ENCODE measurements at places on chromosomes 13 and 19.
A peak's percentile ranks its signal among the peaks of the same experiment; 100 is the strongest.

GRCh38 chr19:39599116-39599515 is 3.2 kb upstream of the LGALS13 start:
- DNase-seq, result no peak

- DNase-seq, result peak; percentile 64
These were observed 190.9 kb downstream of the COL4A1 start for GRCh38 chr13:110116072-110116487.

GRCh38 chr13:30666113-30666512 is 48.4 kb downstream of the USPL1 start:
- DNase-seq, result no peak

DNA sequence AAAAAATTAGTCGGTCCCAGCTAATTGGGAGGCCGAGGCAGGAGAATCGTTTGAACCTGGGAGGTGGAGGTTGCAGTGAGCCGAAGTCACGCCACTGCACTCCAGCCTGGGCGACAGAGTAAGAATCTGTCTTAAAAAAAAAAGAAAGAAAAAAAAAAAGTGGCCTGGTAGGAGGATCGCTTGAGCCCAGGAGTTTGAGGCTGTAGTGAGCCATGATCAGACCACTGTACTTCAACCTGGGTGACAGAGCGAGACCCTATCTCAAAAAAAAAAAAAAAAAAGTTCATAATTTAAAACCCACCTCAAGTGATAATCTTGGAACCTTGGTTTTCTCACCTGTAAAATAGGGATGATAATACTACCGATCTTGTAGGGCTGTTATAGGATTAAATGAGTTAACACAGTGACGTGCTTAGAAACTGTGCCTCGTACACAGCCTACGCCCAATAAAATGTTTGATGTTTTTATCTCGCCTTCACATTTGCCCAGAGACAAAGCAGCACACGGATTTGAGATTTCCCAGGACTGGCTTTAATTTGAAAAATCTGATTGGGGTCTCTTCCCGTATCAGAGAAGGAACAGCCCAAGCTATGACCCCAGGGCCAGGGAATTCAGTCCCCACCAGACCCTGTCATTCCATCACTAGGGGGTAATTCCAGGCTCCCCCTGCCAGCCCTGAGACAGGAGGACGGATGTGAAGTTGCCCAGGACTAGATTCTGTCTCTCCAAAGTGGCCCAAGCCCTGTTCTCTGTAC is 3.6 kb downstream of the SERTAD1 start:
- no peak for DNase-seq

- no peak for DNase-seq
These were observed 29.5 kb downstream of the CRTC1 start for GRCh38 chr19:18712981-18713380.

- DNase-seq, result no peak
These were observed 13.7 kb upstream of the MAP3K10 start for GRCh38 chr19:40177286-40178070.

GRCh38 chr13:102402290-102402689 is 442 bp upstream of the FGF14 start:
- DNase-seq, result no peak

DNA sequence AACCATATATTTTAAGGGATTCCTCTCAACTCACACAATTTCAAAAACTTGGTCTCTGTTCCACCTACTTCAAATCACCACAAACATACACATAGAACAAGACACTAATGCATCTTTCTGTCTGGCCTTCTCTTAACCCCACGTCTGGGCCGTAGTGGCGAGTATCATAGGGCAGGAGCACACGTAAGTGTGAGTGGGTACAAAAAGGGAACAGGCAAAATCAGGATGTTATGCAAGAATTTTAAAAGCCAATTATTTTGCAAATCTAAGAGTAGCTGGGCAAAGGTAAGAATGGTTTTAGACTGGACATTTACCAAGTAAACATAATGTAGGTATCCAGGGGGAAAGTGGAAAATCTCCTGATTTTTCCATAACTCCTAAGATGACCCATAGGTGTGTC is 35.1 kb downstream of the MTMR6 start:
- DNase-seq, result no peak

DNA sequence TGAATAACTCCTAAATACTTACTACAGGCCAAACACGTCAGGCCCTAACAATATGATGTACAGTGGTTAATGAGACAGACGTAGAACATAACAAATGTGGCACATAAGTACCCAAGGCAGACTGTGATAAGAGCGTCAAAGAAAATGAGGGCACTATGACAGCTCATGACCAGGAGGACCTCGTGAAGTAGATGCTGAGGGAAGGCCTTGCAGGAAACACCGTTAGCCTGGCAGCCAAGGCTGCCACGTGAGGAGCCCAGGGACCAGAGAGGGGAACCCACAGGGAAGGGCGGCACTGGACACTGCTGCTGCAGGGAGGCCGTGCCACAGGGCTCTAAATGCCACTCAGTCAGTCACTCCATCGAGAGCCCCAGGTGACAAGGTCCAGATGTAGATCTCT is 5.7 kb downstream of the TUBGCP3 start:
- no peak for DNase-seq

DNA sequence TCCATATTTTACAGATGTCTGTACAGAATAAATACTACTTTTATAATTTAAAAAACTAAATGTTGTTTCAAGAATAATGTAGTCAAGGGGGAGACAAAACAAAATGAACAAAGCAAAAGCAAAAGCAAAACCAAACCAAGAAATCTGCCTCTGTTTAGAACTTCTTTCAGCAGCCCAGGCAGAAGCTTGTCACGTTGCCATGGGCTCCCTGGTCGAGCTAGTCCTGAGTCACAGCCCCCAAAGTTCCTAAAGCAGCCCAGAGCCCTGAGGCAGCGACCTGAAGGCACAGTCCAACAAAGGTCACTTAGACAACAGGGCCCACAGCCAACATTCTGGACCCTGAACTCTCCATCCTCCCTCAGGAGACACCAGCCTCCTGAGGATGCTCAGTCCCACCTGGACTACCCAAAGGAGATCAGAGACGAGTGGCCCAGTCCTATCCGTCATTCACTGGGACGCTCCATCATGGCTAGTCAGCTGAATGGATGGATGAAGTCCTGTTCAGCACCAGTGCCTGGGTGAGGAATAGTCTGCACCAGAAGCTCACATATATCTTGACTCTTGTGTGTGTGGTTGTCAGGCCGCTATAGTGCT is 41.7 kb downstream of the SIAH3 start:
- DNase-seq, result no peak

Measured in COLO829 (cell line).